ENCODE measurements at places on chromosomes 1 and 21.
A peak's percentile ranks its signal among the peaks of the same experiment; 100 is the strongest.

- DNase-seq: no peak
These were observed 35.9 kb downstream of the POFUT2 start for GRCh38 chr21:45251635-45252447.

DNA sequence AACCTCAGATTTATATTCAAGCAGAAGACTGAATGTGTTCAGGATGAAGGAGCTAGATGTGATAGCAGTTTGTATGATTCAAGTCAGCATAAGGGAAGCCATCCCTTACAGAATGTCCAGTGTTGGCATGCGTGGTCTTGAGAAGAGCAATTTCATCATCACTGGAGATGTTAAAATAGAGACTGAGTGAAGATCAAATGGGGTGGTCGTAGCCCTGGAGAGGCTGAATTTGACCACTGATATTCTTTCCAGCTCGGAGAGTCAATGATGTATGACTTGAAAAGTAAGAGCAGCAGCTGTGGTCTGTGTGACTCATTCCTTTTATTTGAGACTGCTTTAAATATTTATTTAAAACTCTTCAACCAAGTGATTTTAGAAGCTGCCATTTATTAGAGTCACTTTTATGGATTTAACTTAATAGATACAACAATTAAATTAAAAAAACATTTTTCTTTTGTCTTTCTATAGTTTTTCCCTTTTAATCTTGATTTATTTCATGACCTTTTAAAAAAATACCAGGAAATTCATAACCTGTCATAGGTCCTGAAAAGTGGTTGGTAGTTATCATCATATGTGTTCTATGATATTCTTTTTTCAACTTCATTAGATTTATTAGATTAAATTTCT is 15.5 kb downstream of the FMN2 start:
- no peak for DNase-seq

GRCh38 chr21:42490720-42491119 is 5.3 kb downstream of the RSPH1 start:
- DNase-seq: no peak

GRCh38 chr21:38825269-38825668 is 19.5 kb downstream of the ETS2 start:
- no peak for DNase-seq

DNA sequence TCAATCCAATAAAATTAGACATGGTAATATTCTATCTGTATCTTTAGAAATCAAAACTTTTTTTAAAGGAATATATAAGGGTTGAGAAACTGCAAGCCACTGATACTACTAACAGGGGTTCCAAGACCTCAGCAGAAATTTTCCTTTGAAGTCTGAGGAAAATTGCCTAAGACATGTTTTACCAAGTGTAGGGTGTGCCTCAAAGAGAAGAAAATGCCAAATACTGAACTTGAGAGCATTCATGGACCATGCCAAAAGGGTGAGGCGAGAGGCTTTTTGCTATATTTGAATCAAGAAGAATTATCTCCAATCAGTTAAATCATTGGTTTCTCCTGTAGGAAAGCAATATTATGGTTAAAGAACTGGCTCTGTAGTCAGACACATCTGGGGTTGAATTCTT is 207.9 kb upstream of the B3GALT2 start:
- DNase-seq: no peak

DNA sequence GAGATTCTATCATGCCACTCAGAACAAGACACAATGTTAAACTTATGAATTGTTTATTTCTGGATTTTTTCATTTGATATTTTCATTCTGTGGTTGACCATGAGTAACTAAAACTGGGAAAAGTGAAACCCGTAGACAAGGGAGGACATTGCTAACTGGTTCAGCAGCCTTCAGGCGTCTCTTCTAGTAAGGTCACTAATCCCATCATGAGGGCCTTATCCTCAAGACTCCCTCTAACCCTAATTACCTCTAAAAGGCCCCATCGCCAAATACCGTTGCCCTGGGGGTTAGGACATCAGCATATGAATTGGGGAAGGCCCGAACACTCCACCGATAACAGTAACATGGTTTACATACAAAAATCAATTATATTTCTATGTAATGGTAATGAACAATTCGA is 247.6 kb downstream of the TM2D1 start:
- no peak for DNase-seq

- no peak for DNase-seq
These were observed 6.2 kb upstream of the AADACL3 start for GRCh38 chr1:12709696-12710095.

DNA sequence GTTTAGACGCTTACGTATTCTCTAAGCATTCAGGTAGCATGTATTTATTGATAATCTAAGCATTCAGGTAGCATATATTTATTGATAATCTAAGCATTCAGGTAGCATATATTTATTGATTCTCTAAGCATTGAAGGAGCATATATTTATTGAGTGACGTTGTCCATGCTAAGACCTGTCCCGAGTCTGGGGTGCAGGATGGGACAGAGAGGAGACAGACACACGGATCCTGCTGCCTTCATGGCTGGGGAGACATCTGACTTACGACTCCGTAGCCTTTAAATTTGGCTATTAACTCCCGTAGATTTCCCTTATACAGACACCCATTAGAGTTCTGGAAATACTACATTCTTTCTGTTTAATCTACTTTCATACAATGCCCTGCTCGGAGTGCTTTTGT is 982 bp downstream of the SCCPDH start:
- no peak for DNase-seq

DNA sequence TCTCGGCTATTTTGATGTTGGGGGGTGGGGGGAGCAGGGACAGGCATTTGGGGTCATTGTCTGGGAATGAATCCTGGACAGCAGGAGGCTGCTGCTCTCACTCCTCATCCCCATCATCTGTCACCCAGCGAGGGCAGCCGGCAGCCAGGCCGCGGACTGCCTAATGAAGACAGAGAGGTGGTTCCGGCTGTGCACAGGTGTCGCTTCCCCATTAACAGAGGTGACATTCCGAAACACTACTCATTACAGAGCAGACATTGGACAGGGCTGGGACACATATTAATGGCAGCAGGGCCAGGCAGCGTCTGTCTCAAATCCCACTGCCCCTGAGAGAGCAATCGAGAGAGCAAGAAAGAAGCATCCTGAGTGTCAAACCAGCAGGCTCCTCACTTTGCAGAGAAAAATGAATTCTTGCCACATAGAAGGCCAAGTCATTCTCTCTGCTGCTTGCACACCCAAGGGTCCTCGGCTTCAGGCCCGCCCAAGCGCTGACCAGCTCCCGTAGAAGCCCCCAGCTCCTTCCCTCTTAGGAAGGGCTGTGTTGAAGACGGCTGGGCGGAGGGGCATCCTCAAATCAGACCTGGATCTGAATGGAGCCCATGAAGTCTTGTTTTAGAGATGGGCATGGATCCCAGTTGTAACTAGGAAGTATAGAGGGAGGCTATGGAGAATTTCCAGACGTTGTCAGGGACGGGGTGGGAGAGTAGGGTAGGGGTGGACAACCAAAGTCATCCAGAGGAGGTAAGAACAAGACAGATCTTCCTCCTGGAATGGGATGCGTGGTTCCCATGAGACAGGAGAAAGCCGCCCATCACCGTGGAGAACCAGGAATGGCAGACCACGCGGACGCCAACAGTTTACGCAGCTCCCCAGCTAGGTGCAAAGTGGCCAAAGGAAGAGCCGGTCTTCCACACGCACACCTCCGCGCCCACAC is 8.2 kb upstream of the LEMD1 start:
- DNase-seq: no peak

GRCh38 chr1:46687093-46687659 is 15.5 kb downstream of the TEX38 start:
- peak; percentile 6 for DNase-seq

GRCh38 chr1:3187415-3188149 is 118.6 kb downstream of the PRDM16 start:
- DNase-seq: no peak

- peak; percentile 64 for DNase-seq
These were observed 3.6 kb downstream of the KIAA0040 start for GRCh38 chr1:175188936-175189335.

GRCh38 chr1:185402930-185403329 is 85.9 kb upstream of the IVNS1ABP start:
- DNase-seq: no peak

GRCh38 chr21:17679002-17679600 is 66.4 kb upstream of the BTG3 start:
- no peak for DNase-seq

GRCh38 chr1:147172168-147173016 is at the start of gene PRKAB2:
Gene PRKAB2 (minus strand): TSS chr1:147172470. CDS start chr1:147172144, 326 bp downstream.
- DNase-seq: peak; percentile 71

GRCh38 chr1:29767088-29767685 is 530.9 kb downstream of the PTPRU start:
- no peak for DNase-seq

DNA sequence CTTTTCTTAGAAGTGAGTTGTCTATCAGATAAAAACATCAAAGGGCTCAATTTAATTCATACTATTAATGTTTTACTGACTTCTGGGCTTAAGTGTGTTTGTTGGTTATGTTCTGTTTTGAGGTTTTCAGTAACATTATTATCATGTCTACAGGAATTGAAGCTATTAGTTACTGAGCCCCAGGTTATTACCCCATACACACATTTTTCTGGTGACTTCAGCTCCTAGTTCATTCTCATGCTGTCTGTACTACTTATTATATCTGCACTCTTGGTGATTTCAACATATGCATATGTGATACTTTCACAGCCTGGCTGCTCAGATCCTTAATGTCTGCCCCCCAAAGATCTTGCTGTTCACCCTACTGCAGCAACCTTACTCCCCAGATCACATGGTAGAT is 27.0 kb upstream of the SGIP1 start:
- no peak for DNase-seq

DNA sequence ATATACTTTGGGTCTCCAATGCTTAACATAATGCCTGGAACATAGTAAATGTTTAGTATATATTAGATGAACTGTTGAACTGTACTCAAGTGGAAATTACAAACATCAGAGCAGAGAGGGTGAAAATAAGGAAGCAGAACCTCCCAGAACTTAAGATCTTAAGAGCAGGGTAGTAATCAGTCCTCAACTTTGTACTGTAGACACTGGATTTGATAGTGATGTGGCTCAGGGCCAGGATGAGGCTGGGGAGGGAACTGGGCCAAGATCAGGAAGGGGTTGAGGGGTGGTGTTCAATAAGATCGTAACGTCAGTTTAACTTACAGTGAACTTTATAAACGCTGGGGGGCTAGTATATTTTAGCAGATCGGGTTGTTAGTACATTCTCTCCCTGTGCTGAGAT is 15.4 kb downstream of the MPZL1 start:
- no peak for DNase-seq

DNA sequence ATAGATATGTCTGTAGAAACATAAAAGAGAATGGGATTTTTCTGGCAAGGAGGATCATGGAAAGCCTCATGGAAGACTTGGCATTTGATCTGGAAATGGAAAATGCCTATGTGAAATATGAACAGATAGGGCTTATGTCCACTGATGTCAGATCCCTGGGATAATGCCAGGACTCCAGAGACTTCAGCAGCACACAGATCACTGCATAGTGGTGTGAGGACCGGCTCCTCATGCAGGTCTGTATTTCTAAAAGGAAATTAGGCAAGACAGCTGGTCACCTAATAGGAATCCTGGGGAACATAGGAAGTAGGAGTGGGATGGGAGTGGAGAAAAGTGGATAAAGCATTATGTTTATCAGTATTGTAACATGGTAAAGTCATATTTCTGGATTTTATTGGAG is 56.8 kb upstream of the IPO9 start:
- DNase-seq: no peak

- DNase-seq: no peak
These were observed 21.7 kb downstream of the EPB41 start for GRCh38 chr1:28936094-28936493.

- DNase-seq: no peak
These were observed 17.4 kb downstream of the NUAK2 start for GRCh38 chr1:205304046-205304694.

- DNase-seq: no peak
These were observed 143.4 kb upstream of the MAGI3 start for GRCh38 chr1:113246929-113247328.

DNA sequence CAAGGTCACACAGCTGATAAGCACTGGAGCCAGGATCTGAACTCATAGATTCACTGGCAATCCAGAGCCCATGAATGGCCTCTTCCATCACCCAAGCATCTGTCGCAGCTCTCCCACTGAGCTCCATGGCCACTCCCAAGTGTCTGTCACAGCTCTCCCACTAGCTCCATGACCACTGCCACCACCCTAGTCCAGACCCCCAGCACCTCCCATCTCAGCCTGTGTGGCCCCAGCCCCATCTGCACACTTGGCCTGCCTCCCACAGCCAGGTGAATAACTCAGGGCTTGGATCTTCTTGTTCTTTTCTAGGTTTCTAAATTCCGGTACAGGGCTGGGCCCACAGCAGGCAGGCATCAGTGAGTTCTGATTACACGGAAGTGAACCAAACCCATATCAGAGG is 76.0 kb downstream of the GLIS1 start:
- DNase-seq: no peak

GRCh38 chr1:89125240-89125912 is 538 bp downstream of the GBP2 start:
- DNase-seq: no peak

GRCh38 chr1:223748773-223749733 is 36.7 kb downstream of the CAPN2 start:
- DNase-seq: peak; percentile 36

DNA sequence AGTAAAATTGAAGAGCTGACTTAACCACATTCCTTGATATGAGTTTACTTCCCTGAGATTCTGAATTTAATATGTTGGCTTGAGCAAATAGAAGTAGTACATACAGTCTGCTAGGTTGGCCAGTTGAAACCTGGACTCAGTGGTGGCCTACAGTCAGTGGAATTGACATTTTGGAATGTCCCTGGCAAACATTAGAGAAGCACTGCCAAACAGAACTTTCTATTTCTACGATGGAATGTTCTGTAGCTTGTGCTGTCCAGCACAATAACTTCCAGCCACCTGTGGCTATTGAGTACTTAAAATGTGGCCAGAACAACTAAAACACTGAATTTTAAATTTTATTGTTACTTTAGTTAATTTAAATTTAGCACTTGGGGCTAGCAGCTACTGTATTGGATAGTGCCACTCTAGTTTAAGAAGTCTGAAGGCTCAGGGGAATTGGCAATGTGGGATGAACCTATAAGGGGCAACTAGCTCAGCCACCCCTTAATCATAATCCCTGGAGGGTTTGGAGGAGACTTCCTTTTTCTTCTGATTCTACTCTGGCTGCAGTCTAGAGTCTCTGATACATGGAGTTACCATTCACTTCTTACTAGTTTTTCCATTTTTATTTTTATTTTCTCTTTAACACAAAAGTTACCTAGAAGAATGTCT is 10.3 kb upstream of the TEDDM1 start:
- no peak for DNase-seq

DNA sequence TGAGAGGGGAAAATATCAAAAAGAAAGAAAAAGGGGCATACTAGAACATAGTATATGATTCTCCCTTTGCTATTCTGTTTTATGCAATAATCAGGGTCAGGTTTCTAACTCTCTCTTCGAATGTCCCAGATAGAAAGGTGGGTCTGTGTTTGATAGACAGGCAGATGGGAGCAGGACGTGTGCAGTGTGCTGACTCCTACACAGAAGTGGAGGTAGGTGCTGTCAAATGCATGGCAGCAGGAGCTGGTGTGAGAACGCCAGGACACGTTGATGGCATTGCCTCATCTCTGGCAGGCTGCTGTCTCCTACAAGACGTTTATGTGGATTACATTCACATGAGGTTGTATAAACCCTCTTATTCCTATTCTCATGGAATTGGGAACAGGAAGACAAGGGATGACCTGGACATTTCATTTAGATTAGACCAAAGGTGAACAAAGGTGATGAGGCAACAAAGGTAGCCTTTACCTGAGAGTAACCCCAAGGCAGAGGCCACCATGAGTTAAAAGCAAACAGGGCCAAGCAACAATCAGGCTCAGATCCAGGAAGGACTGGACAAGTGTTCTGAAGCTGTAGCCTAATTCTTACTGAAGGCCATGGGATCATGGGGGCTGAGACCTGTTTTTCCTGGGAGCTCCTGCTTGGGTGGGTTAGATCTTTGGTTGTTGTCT is 37.8 kb downstream of the KCNK1 start:
- DNase-seq: no peak

Measured in stimulated activated naive CD4-positive, alpha-beta T cell (primary cell).